CD4-positive, alpha-beta T cell treated with Interferon alpha-2 for 1 hour (primary cell): ENCODE measurements at places on chromosomes 2 and 18.

DNA sequence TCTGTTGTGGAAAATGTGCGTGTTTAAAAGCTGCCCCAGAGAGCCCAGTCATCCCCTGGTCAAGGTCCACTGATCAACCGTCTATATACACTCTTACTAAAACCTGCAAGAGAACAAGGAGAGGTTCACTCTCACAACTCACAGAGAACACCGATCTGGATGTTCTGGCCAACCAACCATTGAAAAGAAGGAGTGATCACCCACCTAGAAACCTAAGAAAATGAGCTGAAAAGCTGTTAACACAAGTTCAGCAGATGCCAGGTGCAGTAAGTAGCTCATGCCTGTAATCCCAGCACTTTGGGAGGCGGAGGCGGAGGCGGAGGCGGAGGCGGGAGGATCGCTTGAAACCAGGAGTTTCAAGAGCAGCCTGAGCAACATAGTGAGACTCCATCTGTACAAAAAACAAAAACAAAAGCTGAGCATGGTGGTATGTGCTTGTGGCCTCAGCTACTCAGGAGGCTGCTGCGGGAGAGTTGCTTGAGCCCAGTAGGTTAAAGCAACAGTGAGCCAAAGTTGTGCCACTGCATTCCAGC is 14.5 kb downstream of the ATG16L1 start:
- DNase-seq: no peak

DNA sequence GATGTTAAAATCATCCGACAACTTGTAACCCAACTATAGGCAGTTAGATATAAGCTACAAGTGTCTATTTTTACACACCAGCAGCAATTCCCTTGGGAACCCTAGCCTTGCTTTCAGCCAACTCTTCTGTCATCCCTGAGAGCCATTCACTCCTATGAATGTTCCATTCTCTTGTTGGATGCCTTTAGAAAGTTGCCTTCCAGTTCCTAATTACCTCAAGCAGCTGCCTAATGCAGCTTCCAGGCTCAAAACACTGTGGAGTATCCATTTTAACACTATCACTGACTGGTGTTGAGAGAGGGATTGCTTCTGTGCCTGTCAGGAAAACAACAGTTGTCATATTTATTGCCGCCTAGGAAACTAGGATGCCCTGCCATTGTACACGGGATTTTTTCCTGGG is 402.0 kb upstream of the ACVR2A start:
- DNase-seq: no peak

- no peak for DNase-seq
Measured at GRCh38 chr2:153819074-153819473, 52.6 kb upstream of the GALNT13 start.

GRCh38 chr2:209331291-209331844 is 92.5 kb upstream of the MAP2 start:
- DNase-seq: no peak

DNA sequence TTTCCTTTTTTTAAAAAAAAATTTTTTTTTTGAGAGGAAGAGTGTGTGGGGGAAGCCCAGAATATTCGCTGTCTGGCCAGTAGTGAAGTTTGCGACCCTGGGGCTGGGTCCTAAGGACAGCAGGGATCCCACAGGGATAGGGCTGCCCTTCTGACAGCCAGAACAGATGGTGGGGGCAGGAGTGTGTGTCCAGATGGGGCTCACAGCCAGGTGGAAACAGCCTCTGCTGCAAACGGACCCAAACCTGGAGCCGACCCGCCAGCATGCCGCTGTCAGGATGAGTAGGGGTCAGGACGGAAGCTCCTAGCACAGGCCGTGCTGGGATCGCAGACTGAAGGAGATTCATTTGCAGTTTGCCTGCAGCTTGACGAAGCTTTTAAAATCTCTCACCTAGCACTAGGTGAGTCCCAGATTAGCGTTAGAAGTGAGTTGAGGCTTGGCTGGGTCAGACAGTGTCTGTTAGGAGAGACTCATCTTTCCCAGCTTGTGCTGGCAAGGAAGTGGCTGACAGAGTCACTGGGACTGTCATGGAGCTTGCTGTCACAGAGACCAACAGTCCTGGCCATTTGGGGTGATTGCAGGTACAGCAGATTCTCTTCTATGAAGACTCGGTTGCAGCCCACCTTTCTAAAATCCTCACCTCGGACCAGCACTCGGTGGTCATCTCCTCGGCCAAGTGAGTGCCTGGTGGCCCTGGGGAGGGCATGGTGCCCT is 93.4 kb downstream of the DGKD start:
- no peak for DNase-seq

GRCh38 chr2:31109633-31110192 is 28.5 kb downstream of the GALNT14 start:
- DNase-seq: no peak

DNA sequence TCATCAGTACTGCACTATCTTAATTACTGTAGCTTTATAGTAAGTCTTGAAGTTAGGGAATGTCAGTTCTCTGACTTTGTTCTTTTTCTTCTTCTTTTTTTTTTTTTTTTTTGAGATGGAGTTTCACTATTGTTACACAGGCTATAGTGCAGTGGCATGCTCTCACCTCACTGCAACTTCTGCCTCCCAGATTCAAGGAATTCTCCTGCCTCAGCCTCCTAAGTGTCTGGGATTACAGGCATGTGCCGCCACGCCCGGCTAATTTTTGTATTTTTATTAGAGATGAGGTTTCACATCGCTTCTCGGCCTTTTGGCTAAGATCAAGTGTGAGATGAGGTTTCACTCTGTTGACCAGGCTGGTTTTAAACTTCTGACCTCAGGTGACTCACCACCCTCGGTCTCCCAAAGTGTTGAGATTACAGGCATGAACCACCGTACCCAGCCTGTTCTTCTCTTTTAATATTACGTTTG is 41.9 kb upstream of the TANC1 start:
- no peak for DNase-seq

GRCh38 chr2:131673400-131674173 is 145.9 kb downstream of the CCDC74A start:
- peak; percentile 64 for DNase-seq

GRCh38 chr2:174516501-174517378 is 29.9 kb upstream of the GPR155 start:
- DNase-seq: no peak

- DNase-seq: no peak
Measured at GRCh38 chr2:136297312-136297711, 179.4 kb upstream of the CXCR4 start.

- no peak for DNase-seq
Measured at GRCh38 chr2:220892018-220892634, 680.0 kb downstream of the EPHA4 start.

DNA sequence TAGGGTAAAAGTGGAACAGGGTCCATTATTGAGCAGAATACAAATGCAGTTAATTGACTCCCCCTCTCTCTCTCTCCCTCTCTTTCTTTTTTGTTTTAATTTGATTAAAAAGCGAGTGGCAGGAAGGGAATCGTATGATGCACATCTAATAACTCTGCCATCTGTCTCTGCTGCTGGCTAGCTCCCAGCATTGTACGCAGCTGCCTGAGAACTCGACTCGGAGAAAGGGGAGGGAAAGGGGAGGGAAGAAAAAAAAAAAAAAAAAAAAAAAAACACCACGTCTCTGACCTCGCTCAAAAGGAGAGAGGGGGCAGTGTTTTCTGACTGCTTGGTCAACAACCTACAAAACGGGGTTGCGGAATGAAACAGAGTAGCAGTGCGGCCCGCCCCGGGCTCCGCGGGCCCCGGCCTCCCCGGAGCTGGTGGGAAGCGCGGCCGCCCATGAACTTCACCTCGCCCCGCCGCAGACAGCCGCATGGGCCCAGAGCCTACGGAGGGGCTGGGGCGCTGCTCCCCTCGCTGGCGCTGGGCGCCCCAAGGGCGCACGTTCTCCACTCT is 265.7 kb downstream of the TCF4 start:
- DNase-seq: peak; percentile 42

DNA sequence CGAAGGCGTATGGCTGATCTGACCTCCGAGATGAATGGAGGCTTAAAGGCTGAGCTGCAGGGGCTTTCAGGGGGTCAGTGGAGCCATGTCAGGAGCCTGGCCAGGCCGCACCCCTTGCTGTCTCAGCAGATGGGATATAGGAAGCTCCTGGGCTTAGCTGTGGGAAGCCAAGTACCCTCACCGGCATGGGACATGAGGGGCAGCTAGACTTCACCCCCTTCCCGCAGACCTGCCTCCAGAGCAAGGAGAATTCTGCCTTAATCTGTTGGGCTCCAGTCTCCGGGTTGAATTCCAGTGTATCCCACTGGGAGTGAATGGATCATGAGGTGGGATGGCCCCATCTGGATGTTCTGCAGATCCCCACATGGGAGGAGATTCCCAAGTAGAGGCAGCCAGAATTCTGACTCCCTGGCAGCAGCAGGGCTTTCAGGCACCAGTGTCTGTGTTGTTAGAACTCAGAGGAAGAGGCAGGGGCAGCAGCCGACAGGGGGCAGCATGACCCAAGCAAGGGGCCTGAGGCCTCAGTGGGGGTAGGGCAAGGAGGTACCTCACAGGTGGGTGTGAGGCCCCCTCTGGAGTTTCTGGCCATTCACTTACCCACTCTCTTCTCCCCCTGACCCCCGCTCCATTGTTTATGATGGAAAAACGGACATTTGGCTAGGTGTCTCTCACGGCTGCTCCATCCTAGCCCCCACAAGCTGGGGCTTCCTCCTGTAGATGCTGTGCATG is 19.1 kb downstream of the CAPG start:
- peak; percentile 73 for DNase-seq

DNA sequence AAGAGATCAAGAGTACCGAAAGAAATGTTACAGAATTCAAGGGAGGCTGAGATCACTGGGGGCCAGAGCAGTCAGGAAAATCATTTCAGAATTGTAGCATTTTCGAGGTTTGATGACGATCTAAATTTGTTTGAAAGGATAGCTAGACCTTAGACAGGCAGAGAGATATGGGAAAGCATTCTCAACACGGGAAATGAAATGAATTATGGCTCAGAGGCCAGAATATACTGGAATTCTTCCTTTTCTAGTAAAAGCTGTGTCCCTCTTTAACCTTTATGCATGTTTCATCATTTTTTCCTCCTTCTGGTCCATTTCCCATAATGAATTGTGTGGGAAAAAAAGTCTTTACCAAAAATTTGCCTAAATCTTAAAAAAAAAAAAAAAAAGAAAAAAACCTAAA is 78.8 kb downstream of the NABP1 start:
- no peak for DNase-seq

DNA sequence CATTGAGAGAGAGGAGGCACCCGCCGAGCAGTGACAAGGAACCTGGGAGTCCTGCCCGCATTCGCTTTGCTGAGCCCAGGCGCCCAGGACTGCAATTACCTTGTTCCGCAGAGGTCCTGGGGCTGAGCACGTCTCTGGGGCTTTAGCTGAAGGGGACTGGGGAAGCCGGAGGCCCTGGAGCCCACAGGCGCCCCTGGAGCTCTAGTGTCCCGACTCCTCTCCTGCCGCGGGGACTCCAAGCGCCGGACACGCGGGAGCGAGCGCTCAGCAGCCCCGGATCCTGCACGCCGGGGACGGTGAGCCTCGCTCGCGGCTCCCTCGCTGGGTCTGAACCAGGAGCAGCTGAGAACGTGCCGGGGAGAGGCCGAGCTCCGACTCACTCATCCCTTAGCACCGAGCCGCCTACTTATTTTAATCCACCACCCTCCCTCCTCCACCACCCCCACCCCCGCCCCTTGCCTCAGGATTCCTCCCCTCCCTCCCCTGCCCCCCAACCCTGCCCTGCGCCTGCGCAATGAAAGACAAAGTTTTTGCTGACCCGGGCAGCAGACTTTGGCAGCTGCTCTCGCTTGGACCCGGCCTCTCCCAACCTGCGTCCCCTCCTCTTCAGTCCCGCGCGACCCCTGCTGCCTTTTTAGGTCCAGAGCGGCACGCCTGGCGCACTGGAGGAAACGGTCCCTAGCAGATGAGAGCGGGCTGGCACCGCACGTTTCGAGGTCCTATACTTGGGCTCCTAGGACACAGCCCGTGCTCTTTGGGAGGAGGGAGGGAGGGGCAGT is at the start of gene OSR1:
TSS of gene OSR1 (minus strand) at position 382 of the 779 bp plus-strand sequence. CDS start 4,818 bp downstream, outside the sequence.
- no peak for DNase-seq

DNA sequence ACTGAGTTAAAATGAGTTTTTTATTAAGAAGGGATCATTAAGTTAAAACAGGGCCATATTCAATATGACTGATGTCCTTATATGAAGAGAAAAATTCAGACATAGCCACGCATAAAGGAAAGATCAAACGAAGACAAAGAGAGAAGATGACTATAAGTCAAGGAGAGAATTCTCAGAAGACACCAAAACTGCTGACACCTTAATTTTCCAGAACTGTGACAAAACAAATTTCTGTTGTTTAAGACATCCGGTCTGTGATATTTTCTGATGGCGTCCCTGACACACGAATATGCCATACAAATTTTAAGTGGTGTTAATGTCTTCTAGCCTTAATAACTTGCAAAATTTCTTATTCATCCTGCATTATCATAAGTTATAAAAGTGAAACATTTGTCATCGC is 1325.2 kb upstream of the DDX18 start:
- no peak for DNase-seq

DNA sequence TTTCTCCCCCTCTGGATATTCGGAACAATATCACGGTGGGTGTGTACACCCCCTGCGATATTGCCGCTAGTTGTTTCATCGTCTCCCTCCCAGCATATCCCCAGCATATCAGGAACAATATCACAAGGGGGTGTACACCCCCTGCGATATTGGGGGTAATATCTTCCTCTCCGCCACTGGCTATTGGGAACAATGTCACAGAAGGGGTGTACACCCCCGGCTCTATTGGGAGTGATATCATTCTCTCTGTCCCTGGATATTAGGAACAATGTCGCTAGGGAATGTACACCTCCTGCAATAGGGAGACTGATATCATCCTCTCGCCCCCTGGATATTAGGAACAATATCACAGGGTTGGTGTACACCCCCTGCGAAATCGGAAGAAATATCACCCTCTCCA is 1932.0 kb downstream of the SUCLG1 start:
- DNase-seq: no peak

GRCh38 chr2:169702996-169703395 is 8.7 kb downstream of the PHOSPHO2 start:
- no peak for DNase-seq

- DNase-seq: no peak
Measured at GRCh38 chr18:24000613-24001490, 13.7 kb upstream of the TTC39C start.

DNA sequence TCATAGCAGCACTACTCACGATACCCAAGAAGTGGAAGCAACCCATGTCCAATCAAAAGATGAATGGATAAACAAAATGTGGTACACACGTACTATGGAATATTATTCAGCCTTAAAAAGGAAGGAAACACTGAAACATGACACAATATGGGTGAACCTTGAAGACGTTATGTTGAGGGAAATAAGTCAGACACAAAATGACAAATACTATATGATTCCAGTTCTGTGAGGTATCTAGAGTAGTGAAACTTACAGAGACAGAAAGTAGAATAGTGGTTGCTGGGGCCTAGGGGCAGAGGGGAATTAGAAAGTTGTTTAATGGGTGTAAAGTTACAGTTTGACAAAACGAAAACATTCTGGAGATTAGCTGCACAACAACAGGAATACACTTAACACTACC is 24.7 kb downstream of the TLK1 start:
- no peak for DNase-seq
